ENCODE measurements at places on chromosomes 4 and X.

DNA sequence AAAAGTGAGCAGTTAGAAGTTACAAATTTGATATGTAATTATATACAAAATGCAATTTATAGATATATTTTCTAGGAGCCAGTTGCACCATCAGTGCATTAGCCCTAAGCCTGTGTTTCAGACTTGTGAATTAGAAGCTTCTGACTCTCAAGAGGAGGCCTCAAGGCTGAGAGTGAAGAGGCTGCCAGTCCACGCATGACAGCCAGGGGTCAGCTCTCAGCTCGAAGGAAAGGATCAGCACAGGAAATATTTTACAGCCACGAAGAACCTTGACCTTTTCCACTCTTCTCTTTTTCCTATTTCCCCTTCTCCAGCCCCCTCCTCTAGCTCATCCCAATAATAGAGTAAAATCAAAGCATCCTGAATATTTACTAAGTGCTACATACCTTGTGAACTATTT is 642.4 kb downstream of the TRIML1 start:
- DNase-seq: no peak

DNA sequence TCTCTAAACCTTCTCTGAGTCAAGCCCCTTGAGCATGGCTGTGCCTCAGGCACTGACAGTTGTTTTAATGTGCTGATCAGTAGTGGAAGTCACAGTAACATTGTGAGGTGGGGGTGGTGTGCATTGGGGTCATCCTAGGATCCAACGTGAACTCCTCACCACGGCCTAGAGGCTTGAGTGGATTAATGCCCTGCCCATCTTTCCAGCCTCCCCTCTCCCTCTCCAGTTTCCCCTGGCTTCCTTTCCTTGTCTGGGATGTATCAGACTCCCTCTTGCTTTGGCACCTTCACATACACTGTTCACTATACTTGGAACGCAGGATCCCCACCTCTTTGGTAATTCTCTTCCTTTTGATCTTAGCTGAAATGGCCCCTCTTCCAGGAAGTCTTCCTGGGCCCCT is 13.3 kb upstream of the PJA1 start:
- no peak for DNase-seq

DNA sequence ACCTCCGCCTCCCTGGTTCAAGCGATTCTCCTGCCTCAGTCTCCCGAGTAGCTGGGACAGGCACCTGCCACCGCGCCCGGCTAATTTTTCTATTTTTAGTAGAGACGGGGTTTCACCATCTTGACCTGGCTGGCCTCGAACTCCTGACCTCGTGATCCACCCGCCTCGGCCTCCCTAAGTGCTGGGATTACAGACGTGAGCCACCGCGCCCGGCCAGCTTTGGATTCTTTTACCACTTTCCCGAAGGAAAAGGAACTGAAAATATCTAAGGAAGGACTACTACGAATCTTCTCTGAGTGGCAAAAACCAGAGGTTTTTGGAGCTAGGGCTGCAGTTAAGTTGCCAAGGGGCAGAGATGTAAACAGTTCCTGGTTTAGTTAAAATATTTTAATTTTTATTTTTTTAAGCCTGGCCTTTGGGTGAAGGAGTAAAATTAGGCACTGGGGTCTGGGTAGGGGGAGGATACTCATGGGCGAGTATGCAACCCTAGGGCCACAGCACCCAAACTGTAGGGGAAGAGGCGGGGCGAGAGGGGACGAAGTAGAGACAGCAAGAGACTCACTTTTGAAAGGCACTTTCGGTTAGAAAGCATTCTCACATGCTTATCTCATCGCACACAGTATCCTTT is 525 bp upstream of the CISD2 start:
- DNase-seq: no peak

DNA sequence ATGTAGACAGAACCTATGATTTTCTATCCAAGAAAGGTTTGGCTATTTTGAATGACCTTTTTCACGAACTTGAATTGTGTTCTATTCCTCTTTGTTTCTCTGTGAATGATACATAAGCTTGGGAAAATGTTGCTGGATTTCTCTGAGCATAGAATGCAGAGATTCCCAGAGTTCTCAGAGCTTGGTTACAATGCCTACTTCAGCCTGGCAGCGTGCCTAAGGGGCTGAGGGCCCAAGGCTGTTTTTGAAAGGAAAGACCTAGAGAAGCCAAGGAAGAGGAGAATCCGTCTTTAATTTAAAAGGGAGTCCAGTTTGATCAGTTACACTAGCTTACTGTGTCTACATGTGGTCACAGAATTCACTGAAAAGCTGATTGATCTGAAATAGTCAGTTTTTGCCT is 55.3 kb upstream of the CXorf51B start:
- no peak for DNase-seq

- DNase-seq: no peak
Measured at GRCh38 chr4:650461-650860, 23.6 kb downstream of the ATP5ME start.

GRCh38 chrX:101407167-101407747 is 468 bp downstream of the GLA start:
- DNase-seq: no peak

- DNase-seq: no peak
Measured at GRCh38 chr4:21554066-21554465, 394.5 kb downstream of the KCNIP4 start.

DNA sequence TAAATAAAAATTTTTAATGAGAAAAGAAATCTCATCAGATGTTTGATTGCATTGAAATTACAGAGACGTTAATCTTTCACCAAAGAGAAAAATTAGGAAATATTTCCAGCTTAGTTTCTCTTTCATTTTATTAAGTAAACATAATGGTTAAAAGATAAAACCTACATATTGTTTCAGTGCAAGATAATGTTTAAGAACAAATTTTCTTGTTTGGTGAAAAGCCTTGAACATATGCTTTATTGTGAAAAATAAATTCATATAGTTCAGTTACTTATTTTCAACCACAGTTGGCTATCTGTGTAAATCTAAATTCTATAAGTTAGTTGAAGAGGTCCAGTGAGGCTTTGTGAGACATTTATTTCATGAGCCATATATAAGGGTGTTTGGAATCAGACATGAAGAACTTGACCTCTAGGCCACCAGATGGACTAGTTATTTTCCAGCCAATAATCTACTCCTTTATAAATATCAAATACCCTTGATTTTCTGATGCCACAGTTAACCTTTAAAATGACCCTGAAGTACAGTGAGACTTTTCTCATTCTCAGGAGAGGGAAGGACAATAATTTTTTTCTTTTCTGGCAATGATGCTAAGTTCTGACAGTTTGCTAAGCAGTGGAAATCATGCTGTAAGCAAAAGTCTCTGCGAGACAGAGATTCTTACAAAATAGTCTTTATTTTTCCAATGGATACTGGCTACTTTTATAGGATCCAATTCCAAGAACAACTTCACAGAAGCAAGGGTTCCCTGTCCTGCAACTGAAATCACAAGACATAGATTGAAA is 2.5 kb downstream of the ARSJ start:
- DNase-seq: no peak

DNA sequence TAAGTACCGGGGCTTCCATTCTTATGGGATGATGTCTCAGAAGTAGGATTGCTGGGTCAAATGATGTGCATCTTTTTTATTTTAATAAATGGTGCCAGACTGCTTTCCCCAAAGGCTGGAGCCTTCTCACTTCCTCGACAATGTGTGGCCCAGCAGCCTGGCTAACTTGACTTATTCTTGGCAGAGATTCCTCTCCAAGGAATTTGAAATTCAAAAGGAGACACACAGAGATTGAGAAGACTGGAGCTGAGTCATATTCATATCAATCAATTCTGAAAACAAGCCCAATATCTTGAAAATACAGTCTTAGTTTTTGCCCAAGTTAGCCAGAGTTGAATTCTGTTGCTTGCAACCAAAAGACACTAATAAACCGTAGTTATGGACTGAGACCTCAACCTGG is 10.8 kb upstream of the PJA1 start:
- no peak for DNase-seq

DNA sequence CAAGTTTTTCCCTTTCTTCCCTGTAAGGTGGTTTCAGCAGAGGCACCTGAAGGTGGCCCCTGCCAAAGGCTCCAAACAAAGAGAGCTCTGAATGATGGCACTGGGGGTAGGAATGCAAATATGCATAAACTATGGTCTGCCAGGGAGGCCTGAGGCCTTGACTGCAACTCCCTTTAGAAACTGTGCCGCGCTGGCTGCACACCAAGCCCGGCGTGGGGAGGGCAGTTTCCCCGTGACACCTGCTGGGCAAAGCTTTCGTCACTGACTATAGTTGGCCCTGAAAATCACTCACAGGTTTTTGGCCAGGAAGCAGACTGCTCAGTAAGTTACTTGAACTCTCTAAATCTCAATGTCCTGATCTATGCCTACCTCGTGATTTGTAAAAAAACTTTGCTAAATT is 97.8 kb upstream of the ATOH1 start:
- no peak for DNase-seq

DNA sequence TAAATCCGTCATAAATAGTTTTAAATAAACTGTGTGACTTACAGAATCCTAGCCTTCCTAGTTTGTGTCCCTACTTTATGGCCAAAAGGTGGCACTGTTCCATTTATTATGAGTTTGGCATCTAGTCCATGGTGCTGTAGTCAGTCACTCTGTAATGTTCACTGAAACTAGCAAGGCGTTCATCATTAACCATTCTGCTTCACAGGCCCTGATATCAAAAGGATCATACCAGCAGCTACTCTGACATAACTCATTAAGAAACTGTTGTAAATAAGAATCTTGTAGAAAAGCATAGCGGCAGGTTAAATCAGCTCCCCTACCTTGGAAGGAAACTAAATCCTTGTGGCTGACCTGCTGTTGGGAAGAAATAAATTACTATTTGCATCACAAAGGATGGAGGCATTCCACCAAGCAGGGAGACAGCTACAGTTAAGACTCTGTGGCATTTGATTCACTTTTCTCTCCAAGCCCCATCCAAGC is 919.6 kb upstream of the DIAPH2 start:
- no peak for DNase-seq

GRCh38 chr4:127446427-127446885 is 186.3 kb upstream of the INTU start:
- DNase-seq: no peak

- DNase-seq: no peak
Measured at GRCh38 chr4:121484633-121485032, 103.8 kb upstream of the QRFPR start.

DNA sequence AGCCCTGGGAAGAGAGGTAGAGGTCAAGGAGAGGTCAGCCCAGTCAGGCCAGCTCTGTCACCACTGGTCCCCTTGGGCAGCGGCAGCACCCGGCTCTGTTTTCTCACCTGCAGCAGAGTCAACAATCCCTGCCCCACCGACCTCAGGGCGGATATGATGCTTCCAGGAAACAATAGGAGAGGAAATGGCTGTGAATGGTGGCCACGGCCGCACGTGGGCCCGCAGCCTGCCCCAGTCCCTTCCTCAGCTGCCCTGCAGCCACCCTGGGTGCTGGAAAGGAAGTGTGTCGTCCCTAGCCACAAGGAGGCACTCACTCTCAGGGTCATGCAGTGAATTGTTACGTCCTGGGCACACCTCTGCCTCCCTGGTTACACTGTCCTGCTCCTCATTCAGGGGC is 92.5 kb upstream of the ENPP6 start:
- DNase-seq: no peak

DNA sequence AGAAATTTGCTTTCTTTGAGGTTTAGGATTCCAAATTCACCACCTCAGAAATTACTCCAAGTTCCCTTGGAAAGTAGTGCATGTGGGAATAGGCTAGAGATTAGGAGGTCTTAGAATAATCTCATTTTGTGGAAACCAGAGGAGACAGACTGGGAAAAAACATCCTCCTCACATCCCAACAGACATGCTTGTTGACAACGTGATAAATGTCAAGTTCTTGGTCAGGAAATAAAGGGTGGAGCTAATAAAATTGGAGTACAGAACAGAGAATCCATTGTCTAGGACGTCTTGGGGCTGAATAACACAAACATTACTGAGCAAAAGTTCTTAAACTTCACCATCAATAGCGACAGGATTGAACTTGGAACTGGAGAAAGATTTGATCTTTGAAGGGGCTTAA is 233.4 kb downstream of the PABPC4L start:
- DNase-seq: no peak

GRCh38 chr4:157564771-157565170 is 344.2 kb downstream of the GRIA2 start:
- no peak for DNase-seq

DNA sequence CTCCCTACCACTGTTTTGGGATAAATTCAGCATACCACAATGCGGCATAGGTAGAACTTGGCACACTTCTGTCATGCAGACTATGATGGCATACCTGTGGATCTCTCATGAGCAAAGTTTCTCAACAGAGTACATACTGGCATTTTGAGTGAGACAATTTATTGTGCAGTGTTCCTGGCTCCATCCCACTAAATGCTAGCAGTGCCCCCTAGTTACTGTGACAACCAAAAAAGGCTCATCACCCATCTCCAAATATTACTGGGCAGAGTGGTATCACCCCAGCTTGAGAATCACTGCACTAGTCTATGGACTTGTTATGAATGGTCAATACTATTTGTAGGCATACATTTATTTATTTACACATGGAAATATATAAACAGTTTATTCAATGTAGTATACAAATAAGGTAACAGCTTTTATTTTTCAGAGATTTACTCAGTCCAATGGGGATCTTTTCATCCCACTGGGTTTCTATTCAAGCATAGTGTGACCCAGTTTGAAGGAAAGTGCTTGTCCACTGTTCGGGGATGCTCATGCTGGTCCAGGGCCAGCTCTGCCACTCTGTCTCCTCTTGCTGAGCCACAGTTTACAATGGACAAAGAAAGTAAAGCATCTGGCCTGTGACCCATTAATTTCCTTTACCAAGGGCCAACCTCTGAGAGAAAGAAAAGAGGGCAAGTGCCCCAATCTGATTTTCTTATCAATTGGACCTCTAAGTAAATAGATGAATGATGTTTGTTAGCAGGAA is 81.0 kb upstream of the IL2 start:
- DNase-seq: no peak

GRCh38 chr4:54852054-54852453 is 194.3 kb downstream of the KIT start:
- no peak for DNase-seq

DNA sequence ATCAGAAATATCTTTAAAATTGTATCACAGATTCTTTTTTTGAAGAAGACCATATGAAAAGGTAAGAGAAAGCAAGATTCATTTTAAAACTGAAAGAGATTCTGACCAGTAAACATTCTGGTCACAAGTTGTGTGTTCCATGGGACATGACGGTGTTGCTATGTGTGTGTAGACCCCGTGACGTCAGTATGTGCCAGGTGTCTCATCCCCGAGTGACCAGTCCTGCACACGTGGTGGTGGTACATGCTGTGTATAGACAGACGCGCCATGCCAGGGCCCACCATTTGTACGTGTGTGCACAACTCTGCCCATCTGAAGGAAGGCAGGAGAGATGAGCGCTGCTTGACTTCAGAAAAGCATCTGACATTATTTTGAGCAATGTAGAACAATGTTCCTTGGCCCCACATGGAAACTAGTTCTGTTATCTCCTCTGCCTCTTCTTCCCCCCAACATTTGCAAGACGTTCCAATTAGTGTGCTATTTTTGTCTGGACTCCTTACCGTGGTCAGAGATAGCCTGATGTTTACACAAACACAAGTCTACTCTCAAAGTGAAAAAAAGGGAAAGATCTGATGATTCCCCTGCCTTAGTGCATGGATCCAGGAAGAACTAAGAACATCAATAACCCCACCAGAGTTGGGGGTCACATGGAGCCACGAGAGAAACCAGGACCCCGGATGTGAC is 51.2 kb downstream of the IRF2 start:
- no peak for DNase-seq

- no peak for DNase-seq
Measured at GRCh38 chrX:136210806-136211205, 40.4 kb downstream of the MAP7D3 start.

- DNase-seq: no peak
Measured at GRCh38 chrX:123909523-123909922, 49.7 kb downstream of the XIAP start.

- DNase-seq: no peak
Measured at GRCh38 chr4:149793459-149793858, 22.2 kb downstream of the IQCM start.

GRCh38 chrX:112687189-112687691 is 7.5 kb upstream of the LHFPL1 start:
- DNase-seq: no peak

Measured in esophagus squamous epithelium (tissue), 5 donors.